ENCODE measurements at places on chromosomes 12 and 14. TPM values are rescaled to one million over a fixed set of nuclear protein-coding genes. Genes with fewer than 3 reads are reported as not detected.

LRTM2 gene
- total RNA-seq: 0.07 TPM

CCDC177 gene
- total RNA-seq: not detected

STAC3 gene
- 6.1 TPM for total RNA-seq

RFLNA gene
- not detected for total RNA-seq

CEP128 gene
- total RNA-seq: 20.7 TPM

WNT1 gene
- 0.60 TPM for total RNA-seq

ZC3H14 gene
- 60.3 TPM for total RNA-seq

IRAK4 gene
- 28.5 TPM for total RNA-seq

PHETA1 gene
- total RNA-seq: 3.9 TPM

SLC10A1 gene
- total RNA-seq: not detected

TMEM179 gene
- total RNA-seq: 0.30 TPM

MORN3 gene
- total RNA-seq: 0.34 TPM

GLIPR1L2 gene
- total RNA-seq: not detected

OAS1 gene
- total RNA-seq: 17.8 TPM

SNRPF gene
- 77.2 TPM for total RNA-seq

AMN gene
- total RNA-seq: 0.44 TPM

APOLD1 gene
- total RNA-seq: 5.3 TPM

GPATCH2L gene
- total RNA-seq: 59.1 TPM

TAS2R8 gene
- not detected for total RNA-seq

PTCSC3 gene
- not detected for total RNA-seq

CLEC9A gene
- total RNA-seq: not detected

BHLHE41 gene
- total RNA-seq: not detected

CLEC6A gene
- not detected for total RNA-seq

CLEC1A gene
- total RNA-seq: not detected

TPI1 gene
- total RNA-seq: 1,708 TPM

KRT85 gene
- total RNA-seq: not detected

PIANP gene
- 0.18 TPM for total RNA-seq

PRICKLE1 gene
- total RNA-seq: 0.05 TPM

PLA2G1B gene
- total RNA-seq: not detected

LMO3 gene
- total RNA-seq: not detected

EMP1 gene
- total RNA-seq: 9.5 TPM

TBC1D30 gene
- total RNA-seq: 0.84 TPM

RTN1 gene
- total RNA-seq: not detected

ERBB3 gene
- total RNA-seq: 0.71 TPM

LRRIQ1 gene
- total RNA-seq: not detected

CSRNP2 gene
- 28.3 TPM for total RNA-seq

ZNF268 gene
- 12.7 TPM for total RNA-seq

DNAH10 gene
- 0.41 TPM for total RNA-seq

TAS2R42 gene
- not detected for total RNA-seq

TEX52 gene
- total RNA-seq: not detected

RNF212B gene
- not detected for total RNA-seq

PTPRQ gene
- not detected for total RNA-seq

EPYC gene
- total RNA-seq: not detected

AKT1 gene
- 145 TPM for total RNA-seq

KANSL2 gene
- 59.5 TPM for total RNA-seq

MAP1LC3B2 gene
- 0.37 TPM for total RNA-seq

PMCH gene
- 210 TPM for total RNA-seq

C14orf39 gene
- total RNA-seq: not detected

ESPL1 gene
- total RNA-seq: 75.3 TPM

MAP3K9 gene
- 5.5 TPM for total RNA-seq

HOXC12 gene
- total RNA-seq: not detected

LYSET gene
- total RNA-seq: 12.2 TPM

Measured in activated T-helper 2 cell treated with anti-CD3 and anti-CD28 coated beads, Interferon-gamma antibody, Interleukin-2, Interleukin-4, amounts not matched to agents 10 μg/mL and 5 μg/mL and 100 μg/mL, durations not matched to agents 14 hours and 24 hours and 36 hours (primary cell).